Stimulated activated CD8-positive, alpha-beta memory T cell treated with anti-CD3 and anti-CD28 coated beads, Interleukin-4, amount 100 ng/mL, for 4 hours (primary cell): ENCODE measurements at places on chromosomes 2 and 18.

DNA sequence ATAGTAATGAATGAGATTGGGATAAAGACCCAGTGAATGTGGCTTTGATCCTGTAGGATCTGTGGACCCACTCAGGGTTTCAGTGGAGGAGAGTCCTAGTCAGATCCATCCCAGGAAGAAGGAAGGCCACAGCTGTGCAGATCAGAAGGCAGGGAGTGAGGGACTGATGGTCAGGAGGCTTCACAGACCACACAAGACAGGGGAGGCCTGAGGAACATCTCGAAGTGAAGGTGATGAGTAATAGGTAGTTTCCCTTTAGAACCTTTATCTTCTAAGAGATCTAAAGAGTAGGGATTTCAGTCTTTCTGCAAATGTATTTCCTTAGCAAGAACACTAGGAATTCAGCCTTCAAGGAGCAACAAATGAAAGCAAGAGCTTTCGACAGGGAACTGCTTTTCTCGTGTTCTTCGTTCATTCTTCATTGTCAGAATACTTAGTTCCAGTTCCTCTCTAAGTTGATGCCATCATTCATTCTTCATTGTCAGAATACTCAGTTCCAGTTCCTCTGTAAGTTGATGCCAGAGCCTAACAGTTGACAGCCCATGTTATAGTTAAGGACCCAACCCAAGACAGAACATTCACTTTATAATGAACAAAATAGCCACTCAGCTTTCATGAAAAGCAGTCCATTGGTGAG, 150.2 kb upstream of the EPAS1 start:
- no peak for DNase-seq

- no peak for DNase-seq
These were observed 186.9 kb downstream of the LRP1B start for GRCh38 chr2:141943918-141944317.

GRCh38 chr18:23641937-23642666, 20.6 kb downstream of the ANKRD29 start:
- DNase-seq = no peak

DNA sequence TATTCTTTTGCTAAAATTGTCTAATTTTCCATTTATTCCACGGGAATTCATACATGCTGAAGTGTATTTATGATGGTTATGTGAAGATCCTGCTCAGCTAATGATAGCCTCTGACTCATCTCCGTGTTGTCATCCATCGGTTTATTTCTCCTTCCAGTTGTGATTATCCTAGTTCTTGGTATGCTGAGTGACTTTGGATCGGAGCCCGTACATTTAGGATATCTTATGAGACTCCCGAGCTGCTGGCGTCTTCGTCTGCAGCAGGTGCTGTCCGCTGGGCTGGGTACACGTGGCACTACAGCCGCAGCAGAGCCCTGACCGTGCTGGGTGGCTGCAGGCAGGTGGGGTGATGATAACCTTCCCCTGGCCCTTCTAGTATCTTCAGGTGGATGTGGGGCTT, 40.1 kb upstream of the GALR1 start:
- DNase-seq = no peak

GRCh38 chr2:182894174-182894573, 27.7 kb upstream of the FRZB start:
- DNase-seq = no peak

GRCh38 chr2:60818272-60818671, 62.2 kb downstream of the PAPOLG start:
- DNase-seq = peak; percentile 53

GRCh38 chr2:126635736-126636135, 20.2 kb upstream of the GYPC start:
- no peak for DNase-seq

DNA sequence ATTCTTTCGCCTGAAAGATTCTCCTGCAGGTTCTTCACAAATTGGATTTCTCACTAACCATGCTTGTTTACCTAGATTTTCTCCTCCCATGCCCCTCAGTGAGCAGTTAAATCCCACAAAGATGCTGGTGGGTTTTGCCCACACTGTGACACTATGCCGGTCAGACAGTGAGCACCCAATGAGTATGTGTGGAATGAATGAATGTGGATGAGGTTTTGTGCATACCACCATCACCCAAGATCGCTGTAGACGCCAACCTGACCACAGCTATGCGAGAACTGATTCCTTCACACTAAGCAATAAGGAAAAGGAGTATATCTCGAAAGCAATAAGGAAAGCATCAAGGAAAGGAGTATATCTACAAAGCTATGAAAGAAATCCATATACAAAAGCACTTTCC, 116.7 kb downstream of the PID1 start:
- no peak for DNase-seq
